GM03348 (cell line): ENCODE measurements at places on chromosomes 6 and 20.
A peak's percentile ranks its signal among the peaks of the same experiment; 100 is the strongest.

DNA sequence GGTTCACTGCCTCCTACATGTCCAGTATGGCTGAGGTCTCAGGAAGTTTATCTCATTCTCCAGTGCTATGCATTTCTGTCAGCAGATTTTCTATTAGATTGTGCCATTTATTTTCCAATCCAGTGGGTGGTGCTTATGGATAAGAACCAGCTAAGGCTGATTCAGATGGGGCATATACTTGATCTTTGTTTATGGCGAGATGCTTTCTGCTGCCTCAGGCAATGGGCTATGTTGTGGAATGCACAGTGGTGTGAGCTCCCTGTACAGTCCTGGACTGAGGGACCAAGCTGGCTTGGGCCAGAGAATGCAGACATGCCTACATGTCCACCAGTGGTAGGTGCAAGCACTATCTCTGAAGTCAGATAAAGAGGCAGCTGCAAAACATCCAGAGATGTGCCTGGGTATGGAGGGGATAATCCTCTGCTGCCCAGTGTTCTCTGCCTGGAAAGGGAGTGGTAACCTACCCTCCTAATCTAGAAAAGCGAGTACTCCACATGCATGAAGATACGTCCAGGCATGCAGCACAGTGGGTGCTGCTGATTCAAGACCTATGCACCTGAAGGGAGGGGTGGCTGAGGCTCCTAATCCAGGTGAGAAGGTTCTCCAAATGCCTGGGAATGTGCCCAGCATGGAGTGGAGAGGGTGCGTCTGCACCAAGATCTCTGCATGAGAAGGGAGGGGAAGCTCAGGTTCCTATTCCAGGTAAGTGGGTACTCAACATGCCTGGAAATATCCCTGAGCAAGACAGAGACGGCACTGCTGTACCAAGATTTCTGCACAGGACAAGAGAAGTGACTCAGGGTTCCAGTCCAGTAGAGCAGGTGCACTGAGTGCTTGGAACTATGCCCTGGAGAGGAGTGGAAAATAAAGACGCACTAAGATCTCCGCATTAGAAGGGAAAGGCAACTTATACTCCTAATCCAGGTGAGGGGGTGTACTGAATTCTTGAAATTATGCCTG lies 9.4 kb downstream of the CST4 start:
- DNase-seq: no peak

DNA sequence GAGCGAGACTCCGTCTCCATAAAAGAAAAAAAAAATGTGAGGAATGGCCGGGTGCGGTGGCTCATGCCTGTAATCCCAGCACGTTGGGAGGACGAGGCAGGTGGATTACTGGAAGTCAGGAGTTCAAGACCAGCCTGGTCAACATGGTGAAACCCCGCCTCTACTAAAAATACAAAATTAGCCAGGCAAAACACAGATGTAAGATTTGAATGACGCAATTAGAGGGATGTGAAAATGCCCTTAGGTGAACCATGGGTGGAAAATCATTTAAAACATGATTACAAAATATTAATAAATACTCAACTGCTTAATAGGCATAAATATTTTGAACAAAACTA lies 20.9 kb downstream of the COL9A3 start:
- no peak for DNase-seq

DNA sequence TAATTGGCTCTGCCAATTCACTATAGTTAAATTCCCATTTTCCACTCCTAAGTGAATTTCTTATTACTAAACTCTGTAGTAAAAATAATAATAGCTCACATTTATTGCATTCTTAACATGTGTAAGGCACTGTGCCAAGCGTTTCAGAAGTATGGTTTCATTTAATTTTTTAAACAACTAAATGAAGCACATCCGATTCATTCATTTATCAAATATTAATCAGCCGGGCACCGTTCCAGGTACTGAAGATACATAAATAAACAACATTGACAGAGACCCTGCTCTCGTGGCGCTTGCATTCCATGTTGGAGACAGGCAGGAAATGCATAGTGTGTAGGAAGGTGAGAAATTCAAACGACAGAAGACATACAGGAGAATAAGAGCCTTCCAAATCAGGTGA lies 423.2 kb upstream of the JARID2 start:
- no peak for DNase-seq

GRCh38 chr6:900716-901605 lies 208.0 kb upstream of the EXOC2 start:
- no peak for DNase-seq

DNA sequence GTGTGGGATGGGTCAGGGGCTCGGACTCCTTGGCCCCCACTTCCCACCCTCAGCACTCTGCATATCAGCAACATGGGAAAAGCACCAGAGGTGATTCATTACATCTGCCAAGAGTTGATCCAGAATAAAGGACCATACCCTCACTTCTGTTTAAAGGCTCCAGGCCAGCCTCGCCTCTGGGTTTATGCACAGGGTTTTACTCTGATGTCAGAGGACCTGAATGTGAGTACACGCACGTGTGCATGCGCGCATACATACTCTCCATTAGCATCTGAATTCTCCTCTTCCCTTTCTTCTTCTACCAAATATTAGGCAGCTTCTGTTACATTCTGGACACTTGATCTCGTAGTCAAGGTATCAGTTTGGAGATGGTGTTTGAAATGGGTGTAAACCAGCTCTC lies 114.7 kb upstream of the SPTLC3 start:
- DNase-seq: no peak

DNA sequence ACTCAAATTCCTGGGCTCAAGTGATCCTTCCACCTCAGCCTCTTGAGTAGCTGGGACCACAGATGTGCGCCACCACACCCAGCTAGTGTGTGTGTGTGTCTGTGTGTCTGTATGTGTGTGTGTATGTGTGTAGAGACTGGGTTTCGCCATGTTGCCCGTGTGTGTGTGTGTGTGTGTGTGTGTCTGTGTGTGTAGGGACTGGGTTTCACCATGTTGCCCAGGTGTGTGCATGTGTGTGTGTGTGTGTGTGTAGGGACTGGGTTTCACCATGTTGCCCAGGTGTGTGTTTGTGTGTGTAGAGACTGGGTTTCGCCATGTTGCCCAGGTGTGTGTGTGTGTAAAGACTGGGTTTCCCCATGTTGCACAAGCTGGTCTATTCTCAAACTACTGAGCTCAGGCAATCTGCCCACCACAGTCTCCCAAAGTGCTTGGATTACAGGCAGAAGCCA lies 28.3 kb downstream of the CDK5RAP1 start:
- DNase-seq: no peak

- no peak for DNase-seq
Observed at GRCh38 chr20:4710106-4710475, 11.6 kb upstream of the PRND start.

GRCh38 chr6:134029495-134030455 lies 22.6 kb downstream of the SLC2A12 start:
- no peak for DNase-seq

DNA sequence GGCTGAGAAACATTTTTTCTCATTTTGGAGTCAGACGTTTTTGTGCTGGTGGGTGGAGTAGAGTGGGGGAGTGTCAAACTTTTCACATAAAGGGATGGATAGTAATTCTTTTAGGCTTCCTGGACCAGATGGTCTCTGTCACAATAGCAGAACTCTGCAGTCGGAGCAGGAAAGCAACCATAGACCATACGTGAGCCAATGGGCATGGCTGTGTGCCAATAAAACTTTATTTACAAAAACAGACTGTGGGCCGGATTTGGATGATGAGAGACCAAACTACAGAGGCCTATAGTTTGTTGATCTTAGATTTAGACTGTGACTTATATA lies 70.8 kb upstream of the SLC22A23 start:
- peak; percentile 22 for DNase-seq

DNA sequence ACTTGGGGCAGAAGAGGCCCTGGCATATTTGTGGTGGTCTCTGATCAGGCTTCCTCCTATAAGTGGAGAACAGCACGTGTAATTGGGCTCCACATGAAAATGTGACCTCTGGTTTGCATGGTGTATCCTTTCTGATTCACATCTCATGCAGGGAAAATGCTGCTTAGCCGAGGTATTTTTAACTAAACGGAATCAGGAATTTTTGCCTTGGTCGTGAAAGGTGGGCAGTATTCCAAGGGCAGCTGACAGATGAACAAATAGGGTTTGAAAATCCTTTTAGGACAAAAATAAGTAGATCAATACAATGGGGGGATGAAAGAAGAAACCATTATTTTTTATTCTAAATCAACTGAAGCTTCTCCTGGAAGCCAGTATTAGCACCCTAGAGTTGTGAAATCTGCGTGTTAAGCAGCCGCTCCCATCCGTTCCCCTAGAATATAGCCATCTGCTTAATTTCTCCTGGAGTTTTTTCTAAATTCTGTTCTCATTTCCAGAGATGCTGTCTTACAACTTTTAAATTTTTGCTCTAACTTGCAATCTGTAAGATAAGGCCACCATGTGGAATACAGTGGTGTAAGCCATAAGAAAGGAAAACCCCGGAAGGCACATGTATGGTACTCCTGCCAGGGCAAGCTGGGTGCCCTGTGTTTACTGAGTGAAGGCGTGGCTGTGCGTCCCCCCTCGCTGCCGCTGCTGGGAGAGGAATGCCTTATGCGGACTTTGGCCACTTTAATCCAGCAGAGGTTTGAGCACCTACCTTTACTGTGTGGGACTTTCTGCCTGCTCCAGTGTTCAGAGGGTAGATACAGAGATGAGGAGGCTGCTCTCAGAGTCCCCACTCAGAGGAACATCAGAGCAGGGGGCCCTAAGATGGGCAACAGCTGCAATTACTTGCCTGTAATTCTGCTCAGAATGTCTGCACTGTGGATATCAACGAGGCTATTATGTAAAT lies 52.4 kb downstream of the SYNJ2 start:
- no peak for DNase-seq

DNA sequence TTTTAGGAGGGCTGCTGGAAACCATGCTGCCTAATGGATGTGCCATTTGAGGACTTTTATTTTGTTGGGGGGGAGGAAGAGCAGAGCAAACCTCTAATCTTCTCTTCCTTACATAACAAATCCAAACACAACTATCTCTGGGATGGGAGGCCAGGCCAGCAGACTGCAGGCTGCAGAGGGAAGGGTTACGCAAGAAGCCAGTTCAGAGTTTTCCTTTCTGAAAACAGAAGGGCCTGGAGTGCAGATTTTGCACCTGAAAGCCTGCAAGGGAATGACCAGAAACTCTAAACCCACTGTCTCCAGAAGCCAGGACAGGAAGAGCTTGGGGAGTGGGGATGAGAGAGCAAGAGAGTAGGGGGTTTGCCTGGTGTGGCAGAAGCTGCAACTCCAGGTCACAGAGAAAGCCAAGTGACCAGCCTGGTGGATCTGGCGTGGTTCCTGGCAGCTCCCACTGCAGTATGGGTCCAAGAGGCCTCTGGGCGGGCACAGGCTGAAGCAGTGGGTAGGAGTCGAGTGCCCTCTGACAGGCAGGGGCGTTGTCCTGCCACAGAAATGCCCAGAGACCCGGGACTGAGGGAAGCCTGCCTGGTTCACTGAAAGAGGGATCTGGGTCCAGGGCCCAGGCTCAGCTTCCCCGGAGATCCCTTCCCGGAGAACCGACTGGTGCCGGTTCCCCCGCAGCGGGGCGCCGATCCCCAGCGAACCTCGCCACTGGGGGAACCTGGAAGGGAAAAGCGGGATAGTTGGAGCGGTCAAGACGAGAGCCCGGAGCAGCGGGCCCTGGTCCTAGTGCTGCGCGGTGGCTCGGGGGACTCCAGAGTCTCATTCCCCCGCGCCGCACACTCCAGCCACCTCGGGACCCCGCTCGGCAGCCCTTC lies 6.7 kb downstream of the MAFB start:
- DNase-seq: peak; percentile 34

- DNase-seq: no peak
Observed at GRCh38 chr6:138896104-138896756, 91.8 kb downstream of the REPS1 start.

DNA sequence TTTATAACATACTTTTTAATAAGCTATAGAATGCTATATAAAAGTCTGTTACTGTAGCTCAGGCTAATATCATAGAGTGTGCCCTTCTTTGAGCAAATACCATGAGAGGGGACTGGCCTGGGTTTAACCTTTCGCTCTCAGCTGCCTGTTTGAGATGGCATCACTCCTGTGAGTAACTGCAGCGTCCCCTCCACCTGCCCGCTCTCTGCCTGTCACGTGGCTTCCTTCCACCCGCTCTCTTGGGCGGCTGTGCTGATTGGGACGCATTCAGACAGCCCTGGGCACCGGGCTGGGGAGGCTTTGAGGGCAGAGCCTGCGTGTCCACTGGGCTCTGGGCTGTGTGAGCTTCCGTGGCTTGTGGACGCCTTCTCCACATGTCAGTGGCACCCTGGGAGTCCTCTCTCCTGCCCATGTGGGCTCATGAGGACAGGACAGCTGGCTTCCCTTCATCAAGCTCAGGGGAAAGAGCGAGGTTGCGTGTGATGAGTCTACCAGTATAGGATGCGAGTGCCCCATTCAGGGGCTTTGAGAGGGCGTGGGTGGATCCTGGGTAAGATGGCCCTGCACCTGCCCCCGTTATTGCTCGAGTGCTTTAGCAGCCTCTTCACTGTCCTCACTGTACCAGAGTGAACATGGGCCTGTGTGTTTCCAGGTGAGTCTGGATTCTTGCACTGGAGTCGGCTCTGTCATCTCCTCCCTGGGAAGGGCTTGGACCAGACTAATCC lies 10.7 kb upstream of the C20orf204 start:
- no peak for DNase-seq

GRCh38 chr6:14501240-14501639 lies 383.7 kb downstream of the CD83 start:
- DNase-seq: no peak

GRCh38 chr6:52209770-52210169 lies 23.6 kb downstream of the IL17A start:
- no peak for DNase-seq

DNA sequence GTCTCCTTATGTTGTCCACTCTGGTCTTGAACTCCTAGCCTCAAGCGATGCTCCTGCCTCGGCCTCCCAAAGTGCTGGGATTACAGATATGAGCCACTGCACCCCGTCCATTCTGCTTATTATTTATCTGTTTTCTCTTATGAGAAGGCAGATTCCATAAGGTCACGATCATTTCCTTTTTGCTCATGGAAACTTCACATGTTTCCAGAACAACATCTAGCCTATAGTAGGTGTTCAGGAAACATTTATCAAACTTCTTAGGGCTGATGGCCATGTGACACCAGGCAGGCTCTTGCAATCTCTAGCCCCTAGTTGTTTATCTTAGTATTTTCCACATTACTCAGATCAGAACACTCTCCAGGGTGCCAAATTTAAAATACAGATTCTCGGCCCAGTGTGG lies 61.2 kb downstream of the ZFP64 start:
- DNase-seq: no peak

DNA sequence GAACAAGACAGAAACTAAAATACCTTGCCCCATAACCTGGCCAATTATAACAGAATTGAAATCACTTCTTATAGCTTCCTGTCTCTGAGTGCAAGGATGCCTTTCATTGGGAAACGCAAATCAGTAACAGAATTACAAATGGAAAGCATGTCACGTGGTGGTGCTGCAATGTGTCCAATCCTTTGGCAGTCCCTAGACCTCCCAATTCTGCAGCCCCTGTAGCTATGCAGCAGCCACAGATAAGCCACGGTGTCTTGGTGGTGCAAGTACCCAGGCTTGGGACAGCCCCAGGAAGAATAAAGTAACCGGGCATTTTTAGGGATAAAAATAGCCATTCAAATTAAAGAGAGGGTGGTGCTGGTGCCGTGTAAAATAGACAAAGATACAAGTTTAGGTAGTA lies 134.6 kb upstream of the CCN2 start:
- no peak for DNase-seq

- DNase-seq: no peak
Observed at GRCh38 chr6:154232013-154232910, 124.3 kb downstream of the IPCEF1 start.
